Suppressor macrophage treated with lipopolysaccharide for 1 hour (primary cell): ENCODE measurements at places on chromosomes 7 and 10.
A peak's percentile ranks its signal among the peaks of the same experiment; 100 is the strongest.

- DNase-seq = no peak
These were observed 42.3 kb downstream of the ANTXRL start for GRCh38 chr10:46328853-46329689.

DNA sequence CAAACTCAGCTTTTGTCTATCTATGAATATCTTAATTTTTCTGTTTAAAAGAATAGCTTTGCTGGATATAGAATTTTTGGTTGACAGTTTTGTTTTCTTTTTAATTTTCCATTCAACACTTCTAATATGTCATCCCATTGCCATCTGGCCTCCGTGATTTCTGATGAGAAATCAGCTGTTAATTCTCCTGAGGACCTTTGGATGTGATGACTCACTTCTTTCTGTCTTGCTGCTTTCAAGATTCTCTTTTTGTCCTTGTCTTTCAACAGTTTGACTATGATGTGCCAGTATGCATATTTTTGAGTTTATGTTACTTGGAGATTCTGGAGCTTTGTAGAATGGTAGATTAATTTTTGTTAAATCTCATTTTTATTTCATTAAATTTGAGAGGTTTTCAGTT, 38.4 kb downstream of the ZNF518A start:
- no peak for DNase-seq

GRCh38 chr10:12465385-12466136, 116.2 kb downstream of the CAMK1D start:
- DNase-seq = no peak

DNA sequence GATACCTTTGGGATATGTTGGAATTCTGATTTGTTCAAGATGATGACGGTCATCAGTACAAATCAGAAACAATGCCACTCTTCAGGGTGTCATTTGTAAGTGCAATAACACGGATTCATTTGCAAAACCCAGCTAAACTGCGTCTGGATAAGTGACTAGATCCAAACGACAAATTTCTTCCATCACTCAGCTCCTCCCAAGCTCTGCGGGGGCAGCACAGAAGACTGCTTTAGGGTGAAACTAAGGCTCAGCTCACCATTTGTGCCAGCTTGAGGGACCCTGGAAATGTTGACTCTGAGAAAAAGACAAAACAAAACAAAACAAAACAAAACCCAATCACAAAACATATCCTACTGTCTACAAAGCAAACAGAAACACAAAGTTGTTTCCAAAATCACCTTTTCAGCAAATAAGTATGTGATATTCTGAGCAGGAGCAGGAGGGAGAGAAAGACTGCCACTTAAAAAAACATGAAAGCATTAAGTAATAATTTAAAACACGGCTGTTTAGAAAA, 8.0 kb downstream of the EVX1 start:
- DNase-seq = no peak

GRCh38 chr7:107924841-107925504, 34.0 kb downstream of the DLD start:
- peak; percentile 7 for DNase-seq

- no peak for DNase-seq
These were observed 171.3 kb upstream of the BMPER start for GRCh38 chr7:33733870-33734650.

GRCh38 chr10:49759787-49760551, 2.2 kb downstream of the OGDHL start:
- no peak for DNase-seq

GRCh38 chr10:48773580-48773979, 88.9 kb downstream of the WDFY4 start:
- no peak for DNase-seq

GRCh38 chr7:68542831-68543230, 1055.4 kb upstream of the AUTS2 start:
- DNase-seq = no peak

DNA sequence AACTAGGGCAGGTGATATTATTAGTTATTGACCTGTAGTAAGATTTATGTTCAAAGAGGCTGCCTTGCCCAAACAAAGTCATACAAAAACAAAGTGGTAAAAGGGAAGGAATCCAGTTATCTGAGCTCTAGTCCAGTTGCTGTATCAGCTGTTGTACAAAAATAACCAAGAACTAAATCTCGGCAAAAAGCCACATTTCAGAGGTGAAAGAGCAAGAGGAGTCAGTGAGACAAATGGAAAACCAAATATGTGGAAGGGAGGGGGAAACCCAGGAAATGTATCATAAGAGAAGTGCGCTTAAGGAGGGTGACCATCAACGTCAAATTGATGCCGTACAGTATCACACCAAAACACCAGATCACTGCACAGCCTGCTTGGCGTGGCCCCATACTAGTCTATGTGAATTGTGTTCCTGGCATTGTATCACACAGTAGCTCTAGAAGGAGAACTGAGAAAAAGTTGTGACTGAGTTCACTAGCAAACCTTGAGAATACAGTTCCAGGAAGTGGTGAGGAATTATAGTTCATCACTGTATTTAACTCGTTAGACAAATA, 6.4 kb downstream of the AGBL3 start:
- DNase-seq = no peak

DNA sequence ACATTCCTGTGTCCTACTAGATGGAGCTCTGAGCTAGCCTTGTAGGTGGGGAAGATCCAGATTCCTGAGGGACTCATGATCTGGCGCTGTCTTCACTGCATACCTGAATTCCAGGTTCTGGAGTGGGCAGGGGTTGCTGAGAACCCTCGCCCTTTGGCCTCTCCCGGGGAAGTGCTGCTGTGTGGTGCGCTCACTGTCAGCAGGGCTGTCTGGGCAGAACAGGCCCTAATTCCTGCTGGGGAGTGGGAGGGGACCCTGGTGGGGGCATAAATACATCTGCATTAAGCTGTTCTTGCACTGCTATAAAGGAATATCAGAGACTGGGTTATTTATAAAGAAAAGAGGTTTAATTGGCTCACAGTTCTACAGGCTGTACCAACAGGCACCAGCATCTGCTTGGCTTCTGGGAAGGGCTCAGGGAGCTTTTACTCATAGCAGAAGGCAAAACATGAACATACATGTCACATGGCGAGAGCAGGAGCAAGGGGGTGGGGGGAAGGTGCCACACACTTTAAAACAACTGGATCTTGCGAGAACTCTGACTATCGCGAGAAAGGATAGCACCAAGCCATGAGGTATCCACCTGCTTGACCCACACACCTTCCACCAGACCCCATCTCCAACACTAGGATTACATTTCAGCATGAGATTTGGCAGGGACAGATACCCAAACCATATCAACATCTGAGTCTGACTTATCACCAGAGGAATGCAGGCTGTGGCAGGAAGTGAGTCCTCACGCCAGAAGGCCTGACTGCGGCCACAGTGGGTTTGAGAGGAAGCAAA, 115.0 kb downstream of the ADCY1 start:
- DNase-seq = no peak

GRCh38 chr7:74396993-74397392, 56.7 kb upstream of the GTF2IRD1 start:
- peak; percentile 14 for DNase-seq

- DNase-seq = no peak
These were observed 706.7 kb downstream of the PCDH15 start for GRCh38 chr10:54094321-54094720.

DNA sequence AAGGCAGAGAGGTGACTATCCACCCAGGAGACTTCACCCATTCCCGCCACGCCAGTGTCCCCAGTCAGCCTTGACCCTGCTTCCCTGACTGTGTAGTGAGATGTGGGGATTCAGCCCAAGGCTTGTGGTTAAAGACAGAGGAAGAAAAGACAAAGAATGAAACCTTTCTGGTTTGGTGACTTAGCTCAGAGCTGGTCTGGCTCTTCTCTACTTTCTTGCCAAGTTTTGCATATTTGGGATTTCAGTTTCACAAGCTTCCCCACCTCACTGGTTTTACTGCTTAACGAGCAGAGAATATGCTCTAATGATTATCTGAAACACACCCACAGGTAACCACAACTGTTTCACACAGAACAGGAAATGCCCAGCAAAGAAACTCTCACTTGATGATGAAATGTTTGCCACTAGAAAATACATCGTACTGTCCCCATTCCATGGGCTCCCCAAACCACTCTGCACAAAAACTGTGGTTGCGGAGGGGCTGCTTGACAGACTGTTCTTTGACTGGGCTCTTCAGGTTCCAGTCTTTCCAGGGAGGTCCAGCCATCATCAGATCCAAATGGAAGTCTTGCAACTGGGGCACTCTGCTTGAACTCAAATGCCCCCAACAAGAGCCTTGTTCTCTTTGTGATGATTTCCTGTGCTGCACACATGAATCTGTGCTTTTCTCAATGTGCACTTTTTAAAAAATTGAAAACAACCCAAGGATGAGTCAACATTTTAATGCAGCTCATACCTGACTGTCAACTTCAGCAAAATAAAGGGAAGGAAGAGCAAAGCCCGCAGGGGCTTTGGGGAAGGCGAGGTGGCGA, 95.5 kb downstream of the CTBP2 start:
- peak; percentile 46 for DNase-seq

GRCh38 chr7:30136743-30137485, 2.1 kb downstream of the MTURN start:
- DNase-seq = no peak

DNA sequence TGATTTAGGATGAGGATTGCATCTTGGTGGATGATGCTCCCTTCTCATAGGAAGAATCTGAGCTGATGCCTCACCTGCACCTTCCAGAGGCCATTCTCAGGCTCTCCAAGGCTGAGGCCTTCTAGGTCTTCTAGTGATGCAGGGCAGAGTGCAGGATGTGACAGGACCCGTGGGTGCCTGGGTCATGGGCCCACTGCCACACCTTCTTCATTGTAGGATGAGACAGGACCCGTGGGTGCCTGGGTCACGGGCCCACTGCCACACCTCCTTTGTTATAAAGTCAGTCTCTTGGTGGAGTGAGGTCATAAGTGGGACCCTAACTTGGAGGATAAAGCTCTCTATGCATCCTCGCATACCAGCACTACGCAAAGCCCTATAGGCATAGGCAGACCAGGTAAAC, 109.9 kb upstream of the TCERG1L start:
- no peak for DNase-seq

GRCh38 chr10:129912166-129912917, 51.7 kb downstream of the EBF3 start:
- no peak for DNase-seq

GRCh38 chr10:114315566-114316420, 76.7 kb downstream of the VWA2 start:
- DNase-seq = no peak

- no peak for DNase-seq
These were observed 18.2 kb upstream of the TMEM248 start for GRCh38 chr7:66902844-66903180.

- peak; percentile 96 for DNase-seq
These were observed 29.5 kb downstream of the LYZL2 start for GRCh38 chr10:30600005-30600404.

DNA sequence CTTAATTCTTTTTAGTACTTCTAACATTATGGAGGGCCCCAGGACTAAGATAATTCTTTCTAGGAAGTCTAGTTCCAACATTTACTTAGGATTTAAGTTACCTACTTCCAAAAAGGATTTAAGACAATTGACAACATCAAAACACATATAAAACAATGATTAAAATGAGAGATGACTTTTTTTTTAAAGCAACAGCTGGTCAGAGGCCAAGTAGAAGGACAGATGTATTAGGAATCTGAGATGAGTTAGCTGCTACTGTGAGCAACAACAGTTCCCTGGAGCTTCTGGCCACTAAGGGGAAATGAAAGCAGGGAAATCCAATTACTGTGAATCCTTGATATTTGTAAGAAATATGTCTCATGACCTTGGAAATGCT, 222.3 kb downstream of the PHTF2 start:
- DNase-seq = peak; percentile 67

- no peak for DNase-seq
These were observed 15.6 kb downstream of the CCL26 start for GRCh38 chr7:75756206-75756990.

GRCh38 chr10:49290131-49290530, 8.8 kb upstream of the C10orf71 start:
- no peak for DNase-seq

GRCh38 chr7:157857578-157858075, 520.8 kb downstream of the DNAJB6 start:
- DNase-seq = no peak

GRCh38 chr10:130358981-130359650, 222.9 kb downstream of the GLRX3 start:
- DNase-seq = no peak

- DNase-seq = no peak
These were observed 28.5 kb downstream of the NPS start for GRCh38 chr10:127577376-127578258.

- DNase-seq = no peak
These were observed 560.9 kb downstream of the DNAJB6 start for GRCh38 chr7:157897681-157898080.

- DNase-seq = peak; percentile 4
These were observed 90.9 kb upstream of the MKI67 start for GRCh38 chr10:128217136-128217535.

GRCh38 chr7:45171946-45172345, 14.4 kb downstream of the RAMP3 start:
- no peak for DNase-seq

DNA sequence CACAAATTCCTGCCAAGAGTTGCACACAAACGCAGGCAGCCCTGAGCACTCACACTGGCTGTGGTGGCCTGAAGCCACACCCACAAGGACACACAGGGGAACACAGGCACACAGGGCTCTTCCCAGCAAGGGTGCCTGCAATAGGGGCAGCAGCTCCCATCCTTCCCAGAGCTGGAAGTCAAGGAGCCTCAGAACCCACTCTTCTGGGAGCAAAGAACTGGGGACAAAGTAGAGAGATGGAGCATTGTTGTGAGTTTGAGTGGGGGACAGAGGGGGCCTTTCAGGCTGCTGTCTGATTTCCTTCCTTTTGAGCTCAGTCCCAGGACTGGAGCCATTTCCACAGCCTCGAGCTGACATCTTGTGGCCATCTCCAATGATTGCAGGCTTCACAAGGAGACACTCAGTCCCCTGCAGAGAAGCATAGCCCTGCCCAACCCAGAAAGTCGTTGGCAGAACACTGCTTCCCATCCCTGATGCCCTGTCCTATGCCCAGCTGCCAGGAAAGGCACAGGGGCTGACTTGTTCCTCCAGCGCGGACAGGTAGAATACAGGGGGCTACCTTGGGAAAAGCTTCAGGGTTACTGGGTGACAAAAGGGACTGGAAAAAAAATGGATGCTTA, 34.4 kb upstream of the SLF2 start:
- peak; percentile 57 for DNase-seq

- DNase-seq = no peak
These were observed 128.4 kb upstream of the STARD3NL start for GRCh38 chr7:38049679-38050078.

DNA sequence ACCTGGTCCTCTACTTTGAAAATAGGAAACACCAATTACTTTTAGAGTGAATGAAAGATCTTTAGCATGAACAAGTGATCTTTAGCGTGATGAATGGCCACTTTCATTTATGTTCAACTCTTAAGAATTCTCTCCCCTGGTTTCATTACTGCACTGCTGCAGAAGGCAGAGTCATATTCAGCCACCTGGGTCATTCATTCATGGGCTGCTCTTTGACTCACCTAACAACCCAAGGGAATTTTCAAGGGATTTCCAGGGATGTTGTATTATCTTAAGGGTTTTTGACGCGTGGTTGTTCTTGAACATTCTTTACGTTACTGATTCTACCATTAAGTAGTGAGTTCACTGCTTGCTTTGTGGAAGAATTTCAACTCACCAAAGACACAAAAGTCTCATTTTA, 87.3 kb upstream of the STK17A start:
- DNase-seq = no peak
